Stimulated activated CD4-positive, alpha-beta T cell treated with anti-CD3 and anti-CD28 coated beads, TNF-alpha, amount 100 ng/mL, for 1 hour (primary cell): ENCODE measurements at places on chromosomes 7 and 10.

GRCh38 chr7:44994877-44995554, 5.0 kb upstream of the CCM2 start:
- no peak for DNase-seq

DNA sequence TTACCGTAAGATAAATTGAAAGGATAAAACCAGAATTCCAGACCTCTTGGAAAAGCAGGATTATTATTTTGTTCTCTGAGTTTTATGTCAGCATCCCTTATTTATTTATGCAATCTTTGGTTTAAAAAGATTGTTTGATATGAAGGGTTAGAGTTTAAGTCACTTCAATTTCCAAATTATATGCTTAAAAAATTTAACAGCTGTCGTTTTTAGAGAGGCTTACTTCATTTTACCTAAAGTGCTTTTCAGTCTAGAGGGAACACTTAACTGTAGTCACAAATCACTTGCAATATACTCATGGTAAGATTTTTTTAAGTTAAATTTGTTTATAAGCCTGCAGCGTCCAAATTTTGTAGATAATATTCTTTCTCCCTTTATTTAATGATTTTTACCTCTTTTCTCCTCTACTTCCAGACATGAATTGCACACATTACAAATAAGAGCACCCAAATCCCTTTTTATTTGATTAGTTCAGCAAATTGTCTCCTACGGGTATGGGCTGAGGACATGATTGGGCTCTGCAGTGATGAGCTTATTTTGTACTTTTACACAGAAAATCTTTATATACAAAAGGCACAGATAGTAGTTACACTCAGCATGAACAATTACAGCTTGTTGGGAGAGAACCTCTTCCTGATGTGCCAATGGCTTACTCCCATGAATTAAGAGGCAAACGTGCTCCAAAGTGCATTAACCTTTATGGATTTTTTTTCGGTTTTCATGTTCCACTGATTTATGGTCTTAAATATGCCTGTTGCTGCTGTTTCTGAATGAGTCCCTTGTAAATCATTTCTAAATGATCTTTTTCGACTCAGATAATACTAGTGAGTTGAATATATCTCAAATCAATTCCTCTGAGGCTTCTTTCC, 319.3 kb upstream of the LRGUK start:
- no peak for DNase-seq

- no peak for DNase-seq
These were observed 20.0 kb upstream of the PARP12 start for GRCh38 chr7:140082770-140083169.

DNA sequence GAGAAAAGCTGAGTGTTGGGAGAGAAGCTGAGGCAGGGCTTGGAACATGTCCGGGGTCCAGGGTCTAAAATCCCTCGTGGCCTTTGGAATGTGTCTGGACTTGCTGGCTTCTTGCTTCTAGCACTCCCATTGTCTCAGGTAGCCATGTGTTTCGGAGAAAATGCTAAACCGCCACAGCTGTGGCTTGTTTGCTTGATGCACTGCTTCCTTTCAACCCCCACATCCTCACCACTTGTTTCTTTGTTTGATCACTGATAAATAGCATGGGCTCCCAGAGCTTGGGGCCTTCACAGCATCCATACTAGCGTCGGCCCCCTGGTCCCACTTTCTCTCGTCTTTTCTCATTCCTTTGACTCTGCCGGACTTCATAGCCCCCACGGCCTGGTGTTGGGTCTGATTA, 102.7 kb downstream of the ANKRD26 start:
- DNase-seq, result no peak

- DNase-seq, result no peak
These were observed 265.1 kb downstream of the HTR7 start for GRCh38 chr10:90592638-90593302.
